ENCODE measurements at places on chromosomes 12 and 14.

GRCh38 chr14:21556378-21557083 lies 23.3 kb downstream of the OR10G3 start:
- no peak for DNase-seq

DNA sequence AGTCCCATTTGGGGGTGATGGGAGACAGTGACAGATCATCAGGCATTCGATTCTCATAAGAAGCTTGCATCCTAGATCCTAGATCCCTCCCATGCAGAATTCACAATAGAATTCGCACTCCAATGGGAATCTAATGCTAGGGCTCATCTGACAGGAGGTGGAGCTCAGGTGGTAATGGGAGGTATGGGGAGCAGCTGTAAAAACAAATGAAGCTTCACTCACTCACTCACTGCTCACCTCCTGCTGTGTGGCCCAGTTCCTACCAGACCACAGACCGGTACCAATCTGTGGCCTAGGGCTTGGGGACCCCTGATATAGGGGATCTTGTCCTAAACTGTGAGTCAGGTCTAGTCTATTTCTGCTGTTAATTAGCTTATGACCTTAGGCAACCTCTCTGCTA lies 40.1 kb upstream of the EPS8 start:
- DNase-seq = no peak

DNA sequence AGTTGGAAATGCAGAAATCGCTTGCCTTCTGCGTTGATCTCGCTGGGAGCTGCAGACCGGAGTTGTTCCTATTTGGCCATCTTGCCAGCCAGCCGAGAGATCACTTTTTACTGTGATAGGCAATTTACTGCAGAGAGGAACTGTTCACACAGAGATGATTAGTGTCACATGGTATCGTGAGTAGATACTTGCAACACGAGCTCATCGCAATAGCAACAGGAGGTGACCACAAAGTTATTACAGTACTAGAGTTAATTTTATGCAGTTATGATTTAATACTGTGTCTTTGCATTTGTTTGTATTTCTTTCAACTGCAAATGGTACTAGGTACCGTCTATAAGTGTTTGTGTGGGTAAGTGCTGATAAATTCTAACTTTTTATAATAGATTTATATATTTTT lies 27.8 kb downstream of the NOPCHAP1 start:
- no peak for DNase-seq

GRCh38 chr12:114406984-114407841 lies 1.3 kb upstream of the TBX5 start:
- DNase-seq = no peak

DNA sequence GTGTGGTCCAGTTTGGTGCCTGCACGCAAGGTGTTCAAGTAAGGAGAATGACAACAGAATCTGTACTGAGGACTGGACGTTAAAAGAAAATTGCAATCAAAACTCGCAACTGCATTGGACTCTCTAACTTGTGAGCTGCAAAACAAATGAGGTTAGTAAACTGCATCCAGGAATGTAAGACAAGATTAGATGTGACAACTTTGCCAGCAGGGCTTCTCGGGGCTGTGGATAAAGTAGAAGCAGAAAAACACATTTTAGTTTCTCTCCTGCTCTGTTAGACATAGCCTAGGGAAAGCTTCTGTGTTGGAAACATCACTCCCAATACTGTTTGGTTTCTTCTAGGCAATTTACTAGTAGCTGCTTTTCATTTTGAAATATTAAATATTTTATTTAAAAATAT lies 338.2 kb upstream of the NAV3 start:
- DNase-seq = no peak

DNA sequence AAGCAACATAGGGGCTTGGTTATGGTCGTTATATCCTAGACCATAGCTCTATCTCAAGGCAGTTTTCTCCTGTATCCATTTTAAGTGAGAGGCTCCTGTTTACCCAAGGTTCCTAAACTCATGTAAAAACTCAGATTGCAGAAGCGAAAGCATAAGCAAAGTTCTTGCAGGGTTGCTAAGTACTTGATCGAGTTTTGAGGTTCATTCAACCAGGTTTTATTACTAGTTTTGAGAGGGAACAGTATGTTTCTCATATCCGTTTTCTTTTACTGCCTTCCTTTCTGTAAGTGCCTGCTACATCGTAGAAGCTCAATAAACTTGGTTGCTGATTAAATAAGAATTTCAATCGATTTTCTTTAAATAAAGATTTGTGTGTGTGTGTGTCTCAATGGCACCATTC lies 5.1 kb downstream of the AKAP3 start:
- no peak for DNase-seq

GRCh38 chr12:89799316-89799715 lies 90.7 kb upstream of the ATP2B1 start:
- DNase-seq = no peak

GRCh38 chr12:52622349-52622748 lies 4.0 kb upstream of the KRT73 start:
- DNase-seq = no peak

GRCh38 chr12:47841910-47842309 lies 22.2 kb upstream of the HDAC7 start:
- no peak for DNase-seq

DNA sequence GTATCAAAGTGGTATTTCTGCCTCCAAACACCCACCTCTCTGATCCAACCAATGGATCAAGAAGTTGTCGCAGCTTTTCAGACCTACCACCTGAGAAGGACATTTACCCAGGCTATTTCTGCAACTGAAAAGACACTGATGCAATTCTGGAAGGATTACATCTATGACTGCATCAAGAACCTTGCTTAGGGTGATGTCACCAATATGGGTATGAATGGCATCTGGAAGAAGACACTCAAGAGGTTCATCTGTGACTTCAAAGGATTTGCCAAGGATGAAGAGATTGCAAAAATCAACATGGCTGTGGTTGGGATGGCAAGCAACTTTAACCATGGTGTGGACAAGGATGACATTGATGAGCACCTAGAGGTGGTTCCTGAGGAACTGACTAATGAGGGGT lies 154.2 kb downstream of the PCNX1 start:
- no peak for DNase-seq

GRCh38 chr12:95548056-95548538 lies 3.2 kb downstream of the USP44 start:
- DNase-seq = peak; percentile 7

GRCh38 chr12:47323802-47324201 lies 244.0 kb upstream of the AMIGO2 start:
- no peak for DNase-seq

DNA sequence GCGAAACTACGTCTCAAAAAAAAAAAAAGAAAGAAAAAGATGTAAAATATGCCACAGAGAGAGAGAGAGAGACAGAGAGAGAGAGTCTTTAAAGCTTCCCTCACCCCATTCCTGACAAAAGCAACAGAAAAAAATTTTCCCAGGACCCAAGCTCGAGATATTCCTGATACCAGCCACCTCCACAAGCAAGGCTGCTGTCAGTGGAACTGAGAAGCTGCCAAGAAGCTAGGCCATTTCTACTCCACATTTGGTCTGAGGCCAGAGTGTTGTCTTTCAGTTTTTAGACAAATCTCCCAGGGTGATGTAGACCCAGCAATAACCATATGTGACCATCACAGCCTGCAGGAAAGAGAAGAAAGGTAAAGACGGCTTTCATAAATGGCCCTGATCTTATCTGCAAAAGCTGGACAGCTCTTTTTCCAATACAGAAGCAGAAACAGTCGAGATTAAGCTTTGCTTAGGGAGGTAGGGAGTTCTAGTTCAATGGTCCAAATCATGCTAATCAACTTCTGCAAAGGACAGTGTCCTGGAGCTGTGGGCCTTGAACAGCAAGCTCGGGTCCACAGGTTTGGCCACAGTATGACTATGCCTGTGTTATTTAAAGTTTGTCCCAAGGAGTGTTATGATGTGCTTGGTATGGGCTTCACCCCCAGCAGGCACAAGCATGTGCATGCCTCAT lies 130.3 kb upstream of the NUDT4 start:
- DNase-seq = no peak

GRCh38 chr14:21796916-21797315 lies 123.3 kb upstream of the OR4E1 start:
- DNase-seq = no peak

DNA sequence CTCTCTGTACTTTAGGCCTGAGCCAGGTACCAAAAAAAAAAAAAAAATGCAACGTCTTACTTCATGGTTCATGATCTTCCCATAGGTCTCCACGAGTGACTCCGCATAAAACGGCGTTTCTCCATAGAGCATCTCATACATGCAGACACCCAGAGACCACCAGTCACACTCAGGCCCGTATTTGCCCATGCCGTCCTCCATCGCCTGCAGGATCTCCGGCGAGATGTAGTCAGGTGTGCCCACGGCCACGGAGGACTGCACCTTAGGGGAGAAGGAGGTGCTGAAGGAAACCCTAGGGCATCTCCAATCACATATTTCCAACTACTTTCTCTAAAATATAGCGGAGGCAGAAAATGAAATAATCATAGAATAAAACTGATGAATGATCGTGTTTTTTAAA lies 61.0 kb downstream of the AMN start:
- no peak for DNase-seq

- DNase-seq = no peak
Measured at GRCh38 chr14:57362361-57362760, 28.0 kb upstream of the NAA30 start.

GRCh38 chr12:56530390-56531055 lies 8.9 kb downstream of the RBMS2 start:
- no peak for DNase-seq

DNA sequence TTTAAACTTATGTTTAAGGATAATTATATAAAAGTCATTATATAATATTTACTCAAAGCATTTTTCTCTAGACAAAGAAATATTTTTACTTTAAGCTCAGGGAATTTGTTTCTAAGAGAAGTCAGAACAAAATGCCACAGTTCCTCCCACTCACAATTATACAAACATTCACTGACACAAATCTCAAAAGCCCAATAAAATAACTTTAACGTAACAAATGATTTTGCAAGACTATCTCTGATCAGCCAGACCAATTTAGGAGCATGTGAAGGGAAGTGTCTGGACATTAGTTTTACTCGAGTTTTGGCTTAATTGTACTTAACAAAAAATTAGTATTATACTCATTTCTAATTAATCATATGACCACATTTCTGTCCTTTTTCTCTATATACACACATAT lies 41.2 kb downstream of the COCH start:
- DNase-seq = no peak

DNA sequence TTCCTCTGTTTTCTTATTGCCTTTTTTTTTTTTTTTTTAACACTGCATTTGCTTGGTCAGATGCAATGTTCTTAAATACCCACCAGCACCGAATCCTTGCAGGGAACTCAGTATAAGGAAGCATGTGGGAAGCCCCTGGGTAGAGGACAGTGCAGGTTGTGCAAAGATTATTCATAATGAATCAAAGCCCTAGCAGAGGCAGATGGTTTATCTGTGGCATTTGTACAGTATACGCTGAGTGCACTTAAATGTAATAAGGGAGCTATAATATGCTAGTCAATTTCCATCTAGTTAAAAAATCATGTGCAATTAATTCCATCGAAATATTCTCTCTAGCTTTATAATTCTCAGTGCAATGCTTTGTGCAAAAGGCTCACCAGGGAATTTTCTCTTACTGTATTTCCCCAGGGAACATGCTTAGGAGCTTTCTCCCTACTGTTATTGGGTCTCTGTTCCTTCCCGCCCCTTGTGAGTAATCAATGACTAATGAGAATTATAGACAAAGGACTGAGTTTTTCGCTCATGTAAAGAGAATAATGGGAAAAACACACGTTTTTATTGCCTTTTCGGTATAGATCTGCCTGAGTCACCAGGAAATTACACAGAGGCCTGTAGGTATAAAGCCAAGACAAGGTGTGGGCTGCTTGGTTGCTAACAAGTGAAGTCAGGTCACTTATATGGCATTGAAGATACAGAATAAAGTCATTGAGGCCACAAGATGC lies 1214.3 kb upstream of the TMEM132C start:
- DNase-seq = no peak

DNA sequence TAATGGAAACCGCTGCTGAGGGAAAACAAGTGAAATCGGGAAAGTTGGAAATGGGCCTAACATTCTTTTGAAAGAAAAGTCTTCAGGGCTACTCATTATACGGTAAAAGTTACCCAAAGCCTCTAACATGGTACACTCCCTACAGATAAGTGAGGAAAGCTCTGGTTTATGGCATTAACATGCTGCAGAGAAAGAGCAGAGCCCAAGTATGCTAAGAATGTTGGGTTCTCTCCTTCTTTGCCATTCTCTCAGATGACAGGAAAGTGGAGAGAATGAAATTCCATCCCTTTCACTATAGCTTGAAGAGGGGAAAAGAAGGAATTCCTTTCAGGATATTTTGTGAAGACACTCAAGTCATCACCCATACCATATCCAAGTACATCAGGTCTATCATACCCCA lies 348.0 kb downstream of the SEC23A start:
- no peak for DNase-seq

- DNase-seq = no peak
Measured at GRCh38 chr14:22502007-22502406, 87.0 kb downstream of the DAD1 start.

- peak; percentile 42 for DNase-seq
Measured at GRCh38 chr12:12723681-12724420, 6.7 kb downstream of the CDKN1B start.

GRCh38 chr14:52950410-52950897 lies 396 bp downstream of the FERMT2 start:
- peak; percentile 50 for DNase-seq

DNA sequence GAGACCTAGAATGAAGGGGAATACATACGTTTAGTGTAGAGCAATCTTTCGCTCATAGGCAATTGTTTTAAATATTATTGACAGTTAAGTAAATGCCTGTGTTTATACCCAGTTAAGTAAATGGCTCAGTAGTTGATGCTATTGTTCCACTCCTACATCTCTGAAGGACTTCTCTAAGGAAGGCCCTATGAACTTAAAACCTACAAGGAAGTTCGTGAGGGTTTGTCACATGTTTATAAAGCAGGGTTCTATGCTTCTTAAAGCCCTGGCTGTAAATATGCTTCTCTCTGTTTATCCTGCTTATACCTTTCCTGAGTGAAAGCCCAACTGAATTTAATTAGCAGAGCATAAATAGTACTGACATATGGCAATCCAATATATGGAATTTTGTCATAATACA lies 282.1 kb upstream of the NPAS3 start:
- no peak for DNase-seq

DNA sequence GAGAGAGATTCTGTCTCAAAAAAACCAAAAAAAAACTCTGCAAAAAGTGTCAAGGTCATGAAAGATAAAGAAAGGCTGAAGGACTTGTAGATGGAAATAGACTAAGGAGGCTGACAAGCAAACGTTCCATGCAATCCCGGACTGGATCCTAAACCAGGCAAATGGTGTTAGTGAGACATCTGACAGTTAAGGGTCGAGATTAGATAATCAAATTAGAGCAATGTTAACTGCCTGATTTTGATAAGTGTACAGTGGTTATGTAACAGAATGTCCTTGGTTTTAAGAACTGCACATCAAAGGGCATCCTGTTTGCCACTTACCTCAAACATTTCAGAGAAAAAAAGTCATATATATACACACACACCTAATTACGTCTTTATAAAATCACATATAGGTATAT lies 3.5 kb upstream of the RAN start:
- DNase-seq = no peak
